H54 (cell line): ENCODE measurements at places on chromosomes 5 and 9.

- DNase-seq, result no peak
Observed at GRCh38 chr5:82975812-82976211, 101.4 kb downstream of the TMEM167A start.

- no peak for DNase-seq
Observed at GRCh38 chr5:74613283-74613682, 27.2 kb downstream of the ENC1 start.

- DNase-seq, result no peak
Observed at GRCh38 chr5:78293851-78294247, 649 bp downstream of the AP3B1 start.

DNA sequence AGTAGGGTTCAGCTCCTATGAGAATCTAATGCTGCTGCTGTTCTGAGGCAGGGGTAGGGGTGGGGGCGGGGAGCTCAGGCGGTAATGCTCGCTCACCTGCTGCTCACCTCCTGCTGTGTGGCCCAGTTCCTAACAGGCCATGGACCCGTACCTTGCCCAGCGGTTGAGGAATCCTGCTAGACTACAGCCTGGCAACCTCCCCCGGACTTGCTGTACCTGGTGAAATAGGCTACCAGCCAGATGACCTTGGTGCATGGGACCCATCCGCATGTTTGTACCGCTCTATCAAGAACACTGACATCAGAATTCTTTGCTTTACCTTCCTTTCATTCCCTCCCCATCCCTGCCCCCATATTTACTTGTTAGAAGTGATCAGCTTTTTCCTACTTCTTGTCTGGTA, 15.3 kb downstream of the IL31RA start:
- no peak for DNase-seq

DNA sequence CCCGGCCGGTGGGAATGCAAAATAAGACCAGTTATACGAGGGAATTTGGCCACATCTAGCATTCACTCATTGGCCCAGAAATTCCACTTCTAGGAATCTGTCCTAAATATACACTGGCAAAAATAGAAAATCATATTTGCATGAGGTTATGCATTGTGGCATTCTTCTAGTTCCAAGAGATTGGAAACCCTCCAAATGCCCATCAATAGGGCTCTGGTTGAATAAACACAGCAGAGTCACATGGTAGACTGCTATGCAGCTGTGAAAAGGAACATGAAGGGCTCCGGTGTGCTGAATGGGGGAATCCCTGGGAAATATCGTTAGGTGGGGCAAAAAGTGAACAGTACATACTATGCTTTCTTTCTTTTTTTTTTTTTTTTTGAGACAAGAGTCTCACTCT, 36.8 kb downstream of the PTGES start:
- DNase-seq, result no peak

DNA sequence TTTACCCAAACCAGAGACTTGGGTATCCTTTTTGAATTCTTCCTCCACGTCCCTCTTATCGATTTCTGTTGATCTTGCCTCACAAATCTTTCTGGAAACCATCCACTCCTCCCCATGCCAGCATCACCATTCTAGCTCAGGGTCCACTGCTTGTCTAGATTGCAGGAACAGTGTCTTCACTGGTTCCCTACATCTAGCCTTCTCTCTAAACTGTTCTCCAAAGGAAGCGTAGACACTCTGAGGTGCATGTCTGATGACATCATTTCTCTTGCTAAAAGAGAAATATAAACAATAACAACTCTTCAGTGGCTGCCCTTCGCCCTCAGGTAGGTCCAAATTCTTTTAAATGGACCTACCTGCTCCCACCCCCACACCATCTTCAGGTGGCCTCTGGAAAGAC, 200.1 kb downstream of the DCP2 start:
- no peak for DNase-seq

DNA sequence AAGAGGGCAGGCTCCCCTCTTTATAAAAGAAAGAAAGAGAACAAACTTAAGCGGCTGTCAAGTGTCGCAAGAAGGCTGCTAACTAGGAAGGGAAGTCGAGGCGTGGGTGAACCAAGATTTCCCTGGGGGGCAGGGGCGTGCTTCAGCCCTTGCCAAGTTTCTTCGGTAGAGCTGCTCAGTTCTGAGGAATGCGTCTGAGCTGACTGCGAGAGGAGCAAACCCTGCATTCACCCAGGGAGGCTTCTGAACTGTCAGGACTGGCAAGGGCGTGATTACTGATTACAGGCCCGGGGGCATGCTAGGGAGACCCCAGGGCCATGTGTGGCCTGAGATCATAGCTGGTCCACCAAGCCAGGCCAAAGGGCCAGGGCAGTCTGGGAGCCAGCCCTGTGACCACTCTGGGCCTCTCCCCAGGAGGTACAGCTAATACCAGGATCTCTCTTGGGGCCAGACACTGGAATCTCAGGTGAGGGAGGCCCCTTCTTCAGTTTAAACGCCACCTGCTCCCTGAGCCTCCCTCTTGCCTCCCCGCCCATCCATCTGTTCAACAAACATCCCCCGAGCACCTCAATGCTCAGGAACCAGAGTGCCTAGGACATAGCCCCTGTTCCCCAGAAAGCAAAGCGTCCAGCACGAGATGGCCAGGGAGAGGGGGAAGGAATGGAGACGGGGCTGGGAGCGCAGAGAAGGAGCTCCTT, 30.9 kb downstream of the SARDH start:
- no peak for DNase-seq

- no peak for DNase-seq
Observed at GRCh38 chr9:72046630-72047456, 13.6 kb downstream of the C9orf57 start.

- peak; percentile 86 for DNase-seq
Observed at GRCh38 chr9:114207034-114207810, 51.9 kb downstream of the COL27A1 start.

- DNase-seq, result no peak
Observed at GRCh38 chr5:80703291-80703690, 48.5 kb upstream of the DHFR start.

- no peak for DNase-seq
Observed at GRCh38 chr5:80216753-80217596, 38.9 kb downstream of the SERINC5 start.

DNA sequence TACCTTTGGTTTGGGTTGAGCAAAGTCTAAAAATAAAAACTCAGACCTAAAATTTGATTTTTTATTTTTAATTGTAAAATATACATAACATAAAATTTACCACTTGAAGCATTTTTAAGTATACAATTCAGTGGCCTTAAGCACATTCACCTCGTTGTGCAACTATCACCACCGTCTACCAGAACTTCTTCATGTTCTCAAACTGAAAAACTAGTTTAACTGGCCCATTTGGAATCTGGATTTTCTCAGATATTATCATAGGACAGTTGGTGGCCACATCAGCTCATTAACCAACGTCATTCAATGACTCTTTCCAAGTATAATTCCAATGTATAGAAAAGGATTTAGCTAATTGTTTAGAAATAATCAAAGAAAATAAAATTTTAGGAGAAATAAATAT, 319.3 kb downstream of the TLE1 start:
- DNase-seq, result no peak

GRCh38 chr5:180006141-180006540, 65.4 kb downstream of the RNF130 start:
- no peak for DNase-seq

DNA sequence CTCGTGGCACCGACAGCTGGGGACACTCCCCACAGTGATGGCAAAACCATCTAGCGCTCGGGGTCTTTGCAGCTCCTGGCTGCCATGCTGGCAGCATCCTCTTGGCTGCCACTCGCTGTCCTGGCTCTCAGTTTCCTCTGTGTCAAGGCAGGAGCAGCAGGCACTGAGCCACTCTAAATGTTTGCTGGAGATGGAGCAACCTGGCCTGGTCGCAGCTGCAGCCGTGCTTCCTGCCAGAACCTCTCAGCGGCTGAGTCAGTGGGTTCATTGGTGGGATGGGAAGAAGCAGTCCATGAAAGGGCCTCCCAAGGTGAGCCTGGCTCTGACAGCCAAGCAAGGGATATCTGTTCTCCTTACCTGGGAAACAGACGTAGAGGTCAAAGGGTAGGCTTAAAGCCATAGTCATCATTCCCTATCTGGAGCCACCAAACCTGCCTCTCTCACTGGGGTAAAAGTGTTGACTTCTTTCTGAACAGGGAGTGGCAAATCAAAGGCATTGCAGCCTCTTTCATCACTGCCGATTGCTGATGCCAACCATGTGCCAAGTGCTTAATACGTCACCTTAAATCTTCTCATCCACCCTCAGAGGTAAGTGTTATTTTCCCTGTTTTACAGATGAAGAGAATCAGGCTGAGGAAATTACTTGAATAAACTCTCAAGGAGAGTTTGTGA, 304.8 kb upstream of the ZNF462 start:
- no peak for DNase-seq

DNA sequence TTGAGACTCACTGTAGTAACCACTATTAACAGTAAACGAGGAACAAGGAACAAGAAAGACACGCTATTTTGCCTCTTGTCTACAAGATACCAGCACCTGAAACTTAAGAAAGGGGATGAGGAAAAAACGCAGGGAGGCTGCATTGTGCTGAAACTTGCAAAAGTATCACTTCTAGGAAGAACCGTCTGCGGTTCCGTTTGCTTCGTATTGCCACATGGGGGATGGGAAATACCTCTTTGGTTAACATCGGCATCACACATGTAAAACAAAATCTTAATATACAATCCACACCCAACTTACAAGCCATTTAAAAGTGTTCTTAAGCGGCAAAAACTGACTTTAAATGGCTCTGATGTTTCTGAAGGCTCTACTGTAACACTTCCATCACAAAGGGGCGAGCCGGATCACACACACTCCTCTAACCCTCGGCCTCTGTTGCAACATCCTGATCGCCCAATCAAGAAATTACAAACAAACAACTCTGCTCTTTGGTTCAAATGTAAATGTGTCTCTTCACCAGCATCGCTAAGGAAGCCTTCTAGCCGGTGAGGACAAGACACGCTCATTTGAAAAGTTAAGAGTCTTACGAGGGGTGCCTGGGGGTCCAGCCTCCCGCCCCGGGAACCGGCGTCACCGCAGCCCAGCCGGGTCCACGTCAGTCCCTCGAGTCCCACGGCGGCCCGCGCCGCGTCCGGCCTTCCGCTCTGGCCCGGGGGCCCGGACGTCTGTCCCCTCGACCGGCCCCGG, 621 bp downstream of the SEC16A start:
- peak; percentile 62 for DNase-seq

DNA sequence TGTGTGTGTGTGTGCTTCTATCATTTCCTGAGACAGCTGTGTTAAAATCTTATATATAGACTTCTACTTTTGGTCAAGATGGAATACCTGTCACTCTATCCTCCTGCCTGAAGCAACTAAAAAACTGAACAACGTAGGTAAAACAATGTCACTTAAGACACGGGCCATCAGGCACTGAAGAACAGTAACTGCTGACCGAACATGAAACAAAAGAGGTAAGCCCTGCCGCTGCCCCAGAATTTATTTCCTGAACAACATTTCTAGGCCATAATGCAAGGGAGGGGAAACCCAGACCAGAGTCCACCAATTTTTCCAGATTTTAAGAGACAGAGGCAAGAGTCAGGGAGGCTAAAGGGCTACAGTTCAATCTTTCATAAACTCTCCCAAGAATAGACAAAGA, 156.0 kb downstream of the CDC42SE2 start:
- no peak for DNase-seq

GRCh38 chr9:33677961-33678360, 117.4 kb upstream of the PRSS3 start:
- DNase-seq, result no peak

DNA sequence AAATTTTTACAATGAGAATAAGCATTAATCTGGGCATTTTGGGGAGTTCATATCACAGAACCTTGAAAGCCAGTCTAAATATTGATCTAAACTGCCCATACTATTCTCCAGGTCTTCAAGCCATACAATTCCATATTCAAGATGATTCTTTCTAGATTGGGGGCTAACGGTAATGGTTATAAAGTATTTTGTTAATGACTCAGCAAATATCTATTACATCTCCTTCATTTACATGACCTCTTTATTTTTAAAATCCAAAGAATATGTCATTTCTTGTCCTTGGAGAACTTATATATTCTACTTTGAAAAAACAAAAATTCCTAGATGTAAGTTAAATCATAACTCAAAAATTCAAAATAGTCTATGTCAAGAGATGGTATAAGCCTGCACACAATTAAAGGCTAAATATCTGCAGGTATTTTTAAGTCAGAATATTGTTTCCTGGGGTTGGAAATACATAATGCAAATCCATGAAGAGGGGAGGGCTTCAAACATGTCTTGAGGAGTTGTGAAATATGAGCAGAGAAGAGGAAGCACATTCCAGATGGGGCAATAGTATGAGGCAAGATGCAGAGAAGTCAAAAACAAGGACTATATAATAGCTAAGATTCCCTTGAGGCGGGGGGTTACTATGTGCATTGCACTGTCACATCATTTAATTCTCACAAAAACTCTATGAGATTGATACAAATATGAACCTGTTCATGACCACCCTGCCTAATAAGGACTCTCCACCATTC, 526.4 kb downstream of the NR2F1-AS1 start:
- no peak for DNase-seq

DNA sequence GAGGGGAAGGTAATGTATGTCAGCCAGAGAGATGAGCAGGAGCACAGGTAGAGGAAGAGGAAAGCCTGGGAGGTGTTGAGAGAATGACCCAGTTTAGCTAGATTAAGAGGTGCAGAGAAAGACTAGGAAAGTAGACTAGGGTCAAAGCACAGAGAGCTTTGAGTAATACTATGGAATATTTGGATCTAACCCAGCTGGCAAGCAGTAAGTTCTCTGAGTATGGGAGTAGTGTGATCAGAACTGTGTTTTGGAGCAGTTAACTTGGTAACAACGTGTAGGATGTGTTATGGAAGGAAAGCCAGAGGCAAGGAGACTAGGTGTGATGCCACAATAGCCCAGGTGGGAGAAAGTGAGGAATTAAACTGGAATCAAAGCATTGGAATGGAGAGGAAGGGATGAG, 84.9 kb upstream of the PTGER4 start:
- DNase-seq, result peak; percentile 9

- DNase-seq, result no peak
Observed at GRCh38 chr5:59608745-59609144, 284.8 kb downstream of the PDE4D start.

GRCh38 chr9:101738566-101739183, at the start of gene GRIN3A:
Gene GRIN3A (minus strand): TSS chr9:101738647. CDS start chr9:101737979, 668 bp downstream.
- DNase-seq, result no peak

- no peak for DNase-seq
Observed at GRCh38 chr5:152462021-152462721, 57.1 kb upstream of the NMUR2 start.

GRCh38 chr5:155222393-155222792, 208.8 kb downstream of the KIF4B start:
- DNase-seq, result no peak
